ENCODE measurements at places on chromosomes 3 and 15. TPM values are rescaled to one million over a fixed set of nuclear protein-coding genes. Genes with fewer than 3 reads are reported as not detected.

CDCP1 gene
- 0.32 TPM for total RNA-seq

TPRG1 gene
- total RNA-seq = 3.3 TPM

HDDC3 gene
- total RNA-seq = 18.9 TPM

GOLGA8T gene
- total RNA-seq = 0.65 TPM

C15orf62 gene
- total RNA-seq = 0.24 TPM

CCDC39 gene
- total RNA-seq = not detected

MYNN gene
- 12.2 TPM for total RNA-seq

CPNE4 gene
- 41.0 TPM for total RNA-seq

GOLGA8S gene
- 0.30 TPM for total RNA-seq

CSPG5 gene
- total RNA-seq = 0.35 TPM

RAB27A gene
- total RNA-seq = 6.1 TPM

ZNF502 gene
- 2.4 TPM for total RNA-seq

Measured in Right ventricle myocardium inferior (tissue), 1 donor.